ENCODE measurements at places on chromosomes 4 and X.

- no peak for DNase-seq
These were observed 2.3 kb upstream of the UVSSA start for GRCh38 chr4:1344696-1345095.

DNA sequence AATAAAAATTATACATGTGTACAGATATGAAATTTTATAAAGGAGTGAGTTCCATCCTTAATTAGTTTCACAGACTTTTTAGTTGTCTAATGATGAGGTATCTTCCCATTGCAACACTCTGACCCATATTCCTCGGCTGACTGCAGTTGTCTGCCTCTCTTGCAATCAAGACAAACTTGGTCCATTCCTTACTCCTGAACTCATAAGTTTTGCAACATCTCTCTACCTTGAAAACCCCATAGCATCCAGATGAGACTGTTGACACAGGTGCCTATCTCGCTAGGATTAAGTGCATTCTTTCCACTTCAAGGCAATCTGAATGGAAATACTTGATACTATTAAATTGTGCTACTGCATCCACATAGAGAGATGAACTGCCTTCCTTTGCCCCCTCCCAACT lies 2.3 kb downstream of the XKRX start:
- DNase-seq: no peak

- no peak for DNase-seq
These were observed 32.1 kb downstream of the F11 start for GRCh38 chr4:186298031-186298647.

DNA sequence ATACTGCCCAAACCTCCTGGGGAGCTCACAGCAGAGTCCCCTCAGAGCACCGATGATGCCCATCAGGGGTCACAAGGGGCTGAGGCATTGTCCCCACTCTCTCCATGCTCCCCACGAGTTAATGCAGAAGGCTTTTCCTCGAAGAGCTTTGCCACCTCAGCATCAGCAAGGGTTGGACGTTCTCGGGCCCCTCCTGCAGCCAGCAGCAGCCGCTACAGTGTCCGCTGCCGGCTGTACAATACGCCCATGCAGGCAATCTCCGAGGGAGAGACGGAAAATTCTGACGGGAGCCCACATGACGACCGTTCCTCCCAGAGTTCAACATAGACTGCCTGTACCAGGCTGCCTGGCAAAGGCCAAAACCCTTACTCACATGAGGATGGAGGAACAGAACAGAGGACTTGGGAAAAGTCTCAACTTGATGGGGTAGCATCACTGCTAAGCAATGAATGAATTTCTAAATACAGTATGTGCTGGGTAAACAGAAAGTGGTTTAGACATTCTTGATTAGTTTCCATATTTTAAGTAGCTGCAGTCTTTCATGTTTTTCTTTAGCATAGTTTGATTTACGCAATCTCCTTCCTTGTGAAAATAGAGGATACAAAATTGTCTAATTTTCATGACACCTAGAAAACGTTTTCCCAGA lies 5.0 kb upstream of the SCML1 start:
- no peak for DNase-seq

DNA sequence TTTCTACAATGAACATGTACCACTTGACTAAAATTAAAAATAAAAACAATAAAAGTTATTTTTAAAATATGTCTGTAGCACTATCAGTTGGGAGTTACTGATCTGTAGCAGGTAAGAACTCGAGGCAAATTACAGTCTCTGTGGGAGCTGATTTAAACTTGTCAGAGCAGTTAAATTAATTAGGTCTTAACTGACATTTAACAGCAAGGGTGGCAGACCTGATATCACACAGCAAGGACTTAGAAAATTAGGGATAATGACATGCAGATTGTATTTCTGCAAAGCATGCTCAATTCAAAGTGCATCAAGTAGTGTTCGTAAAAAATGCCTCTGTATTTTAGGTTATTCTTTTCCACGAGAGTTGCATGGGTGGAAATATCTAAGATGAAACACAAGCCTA lies 208.9 kb downstream of the SPATA18 start:
- no peak for DNase-seq

DNA sequence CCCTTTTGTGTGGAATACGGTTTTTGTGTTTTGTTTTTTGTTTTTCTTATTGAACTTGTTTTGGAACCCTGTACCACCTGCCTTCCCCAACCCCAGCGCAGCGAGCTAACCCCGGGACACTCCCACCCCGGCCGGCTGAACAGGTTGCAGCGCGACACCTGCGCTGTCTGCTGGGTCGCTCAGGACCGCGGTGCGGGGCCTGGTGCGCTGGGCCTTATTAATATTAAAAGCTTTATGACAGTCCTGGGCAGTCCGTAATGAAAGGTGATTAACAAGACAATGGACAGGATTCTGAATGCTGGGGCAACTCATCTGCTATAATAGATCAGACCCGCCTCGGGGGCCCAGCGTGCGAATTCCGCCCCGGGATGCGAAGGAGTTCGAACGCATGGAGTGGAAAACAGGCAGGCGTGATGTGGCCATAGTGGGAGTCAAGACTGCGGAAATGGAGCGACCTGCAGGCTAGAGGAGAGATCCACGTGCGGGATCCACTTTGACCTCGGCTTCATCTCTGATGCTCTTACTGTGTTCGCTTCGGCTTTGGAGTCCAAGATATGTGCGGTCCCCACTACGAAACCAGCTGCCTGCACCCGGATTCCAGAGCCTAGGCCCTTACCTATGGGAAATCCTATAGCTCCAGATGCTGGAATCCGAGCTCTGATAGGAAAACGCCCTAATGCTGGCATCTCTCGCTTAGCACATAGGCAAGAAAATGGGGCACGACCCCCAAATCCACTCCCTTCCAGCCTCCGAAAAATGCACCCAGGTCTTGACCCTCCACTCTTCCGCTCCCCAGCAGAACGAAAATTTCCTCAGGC lies 69.0 kb upstream of the TMEM33 start:
- DNase-seq: no peak

DNA sequence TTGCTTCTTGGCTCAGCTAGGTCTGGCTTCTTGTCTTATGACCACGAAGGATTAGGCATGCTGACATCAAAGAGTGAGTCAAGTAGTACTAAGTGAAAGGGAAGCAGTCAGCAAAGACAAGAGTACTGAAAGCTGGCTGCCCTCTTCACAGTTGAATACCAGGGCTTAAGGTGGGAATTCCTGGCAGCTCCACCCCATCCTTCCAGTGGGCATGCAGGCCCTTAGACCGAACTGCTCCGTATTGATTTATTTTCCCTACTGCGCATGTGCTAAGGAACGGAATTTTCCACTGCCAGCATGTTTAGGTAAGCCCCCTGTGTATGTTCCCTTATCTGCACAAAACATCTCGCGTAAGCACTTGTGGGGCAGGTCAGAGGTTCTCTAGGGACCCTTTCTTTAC lies 2320.1 kb downstream of the ARAP2 start:
- DNase-seq: no peak

- DNase-seq: no peak
These were observed at the start of the genes DHRSX and ZBED1 for GRCh38 chrX:2500803-2501558. Gene DHRSX (minus strand): TSS chrX:2500976. CDS start chrX:2500925, 51 bp downstream. Gene ZBED1 (minus strand): TSS chrX:2500976. CDS start chrX:2490719, 10,257 bp downstream.

- DNase-seq: no peak
These were observed 5.3 kb downstream of the ASB11 start for GRCh38 chrX:15310117-15310516.

GRCh38 chrX:130378024-130378669 lies 7.3 kb downstream of the GPR119 start:
- no peak for DNase-seq
